ENCODE measurements at places on chromosomes 13 and 19. TPM values are rescaled to one million over a fixed set of nuclear protein-coding genes. Genes with fewer than 3 reads are reported as not detected.

NBEA gene
- 4.1 TPM for total RNA-seq

SIRT6 gene
- 36.3 TPM for total RNA-seq

NLRP9 gene
- total RNA-seq, result not detected

ARHGAP45 gene
- total RNA-seq, result 30.4 TPM

MEIS3 gene
- total RNA-seq, result 35.8 TPM

ZNF229 gene
- total RNA-seq, result not detected

LMTK3 gene
- total RNA-seq, result 19.9 TPM

ZNF799 gene
- 3.6 TPM for total RNA-seq

WDR87 gene
- not detected for total RNA-seq

CCNA1 gene
- total RNA-seq, result not detected

TRPC4 gene
- total RNA-seq, result not detected

PTGER1 gene
- total RNA-seq, result 1.1 TPM

PEX11G gene
- total RNA-seq, result 6.4 TPM

CYP2S1 gene
- 17.6 TPM for total RNA-seq

VSTM1 gene
- total RNA-seq, result not detected

EIF3K gene
- 313 TPM for total RNA-seq

ZNF559 gene
- total RNA-seq, result 10.9 TPM

PEAK3 gene
- not detected for total RNA-seq

CYP2F1 gene
- not detected for total RNA-seq

RPS16 gene
- total RNA-seq, result 3,365 TPM

FUT6 gene
- not detected for total RNA-seq

ZNF98 gene
- not detected for total RNA-seq

DOHH gene
- 20.9 TPM for total RNA-seq

CEACAM7 gene
- not detected for total RNA-seq

CAPN12 gene
- 8.8 TPM for total RNA-seq

PLPP2 gene
- 128 TPM for total RNA-seq

LILRB5 gene
- total RNA-seq, result not detected

TMEM59L gene
- total RNA-seq, result 14.3 TPM

PCSK4 gene
- 11.1 TPM for total RNA-seq

ZNF560 gene
- not detected for total RNA-seq

GTF2F1 gene
- 82.0 TPM for total RNA-seq

LENG9 gene
- total RNA-seq, result 9.0 TPM

ZNF749 gene
- 18.0 TPM for total RNA-seq

CATSPERD gene
- total RNA-seq, result not detected

NLRP11 gene
- total RNA-seq, result 0.86 TPM

CCDC70 gene
- total RNA-seq, result not detected

RPL21 gene
- 915 TPM for total RNA-seq

PRSS57 gene
- not detected for total RNA-seq

Measured in HCT116 (cell line).